Foreskin keratinocyte (primary cell): ENCODE measurements at places on chromosomes 4 and X.

- DNase-seq = no peak
These were observed 555.4 kb upstream of the PITX2 start for GRCh38 chr4:111178231-111178630.

GRCh38 chr4:155371432-155372043, 5.2 kb downstream of the MAP9 start:
- peak; percentile 18 for DNase-seq

- DNase-seq = no peak
These were observed 129.3 kb upstream of the SLIT2 start for GRCh38 chr4:20122198-20122988.

GRCh38 chr4:176077561-176077960, 11.9 kb downstream of the WDR17 start:
- peak; percentile 17 for DNase-seq

DNA sequence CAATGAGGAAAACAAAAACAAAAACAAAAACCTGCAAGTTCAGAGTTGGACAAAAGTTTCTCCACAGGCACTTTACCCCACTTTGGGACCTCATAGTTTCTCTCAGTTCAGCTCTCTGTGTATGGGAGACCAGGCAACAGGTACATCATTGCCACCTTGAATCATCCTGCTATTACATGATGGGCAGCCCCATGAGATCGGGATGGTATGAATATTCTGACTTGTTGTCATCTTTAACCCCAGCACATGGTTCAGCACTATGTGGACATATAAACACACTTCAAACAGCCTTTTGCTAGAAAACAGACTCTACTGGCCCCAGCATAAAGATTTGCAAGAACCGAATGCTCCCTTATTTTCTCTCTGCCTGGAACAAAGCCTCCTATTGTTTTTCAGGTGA, 176.9 kb upstream of the SCML1 start:
- no peak for DNase-seq

DNA sequence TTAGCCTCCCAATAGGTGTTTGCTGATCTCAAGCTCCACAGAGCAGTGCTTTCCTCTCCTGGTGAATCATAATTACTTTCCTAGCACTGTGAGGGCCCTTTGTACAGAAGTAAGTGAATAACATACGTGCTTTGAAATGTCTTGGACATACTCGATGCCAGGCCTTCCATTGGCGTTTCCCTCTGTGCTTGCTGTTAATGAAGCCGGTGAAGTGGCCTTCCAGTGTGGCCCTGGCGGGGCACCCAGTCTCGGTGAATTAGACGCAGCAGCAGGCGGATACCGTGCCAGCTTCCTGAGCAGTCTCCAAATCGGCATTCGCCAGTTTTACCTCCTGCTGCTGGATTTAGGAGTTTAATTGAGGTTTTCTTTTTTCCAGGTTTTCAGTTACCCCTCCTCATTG, 132.3 kb downstream of the HMX1 start:
- no peak for DNase-seq

GRCh38 chr4:1408418-1408817, 2.2 kb upstream of the NKX1-1 start:
- DNase-seq = no peak

DNA sequence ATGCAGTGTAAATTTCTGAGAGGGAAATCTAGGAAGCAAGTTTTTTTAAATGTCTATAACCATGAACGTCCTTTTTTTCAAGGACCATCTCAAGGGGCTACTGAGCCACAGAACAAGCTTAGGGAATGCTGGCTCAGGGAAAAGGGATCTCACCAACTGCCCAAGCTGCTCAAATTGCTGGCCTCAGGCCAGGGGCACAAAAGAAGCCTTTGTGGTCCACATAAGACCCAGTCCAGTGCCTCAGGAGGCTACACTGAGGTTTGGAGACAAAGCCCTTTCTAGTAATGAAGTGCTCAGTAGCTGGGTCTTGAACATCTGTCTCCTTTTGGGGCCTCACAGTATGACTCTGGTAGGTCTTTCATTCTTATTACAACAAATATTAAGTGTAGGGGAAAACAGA, 305.5 kb downstream of the RAB28 start:
- no peak for DNase-seq

DNA sequence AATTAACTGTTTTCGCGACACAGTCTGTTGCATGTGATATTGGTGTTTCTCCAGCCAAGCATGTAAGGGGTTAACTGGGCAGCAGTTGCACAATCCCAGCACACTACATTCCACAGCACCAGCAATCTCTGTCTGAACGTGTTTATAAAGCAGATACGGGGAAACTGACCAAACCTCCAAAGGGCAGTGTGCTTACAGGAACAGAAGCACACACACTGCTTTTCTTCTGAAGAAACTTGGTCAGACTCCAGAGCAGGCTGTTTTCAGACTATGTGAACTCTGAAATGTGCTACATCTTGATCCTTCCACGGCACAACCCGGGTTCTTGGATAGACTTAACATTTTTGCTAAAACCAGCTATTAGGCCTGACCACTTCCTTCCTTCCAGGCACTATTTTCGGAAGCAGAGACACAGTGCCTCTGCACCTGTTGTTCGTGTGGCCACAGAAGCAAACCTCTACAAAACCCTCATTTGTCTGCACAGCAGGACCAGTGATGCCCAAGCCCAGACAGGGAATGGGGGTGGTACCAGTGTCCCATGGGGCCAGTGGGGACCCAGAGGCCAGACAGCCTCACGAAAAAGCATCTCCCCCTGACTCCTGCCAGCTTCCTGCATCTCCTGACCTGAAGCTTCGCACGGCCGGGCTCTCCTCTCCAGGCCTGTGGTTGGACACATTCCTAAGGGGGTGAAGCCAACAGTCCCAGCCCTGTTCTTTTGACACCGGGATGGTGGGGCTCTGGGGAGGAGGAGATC, 90.1 kb downstream of the IRF2 start:
- DNase-seq = peak; percentile 73

DNA sequence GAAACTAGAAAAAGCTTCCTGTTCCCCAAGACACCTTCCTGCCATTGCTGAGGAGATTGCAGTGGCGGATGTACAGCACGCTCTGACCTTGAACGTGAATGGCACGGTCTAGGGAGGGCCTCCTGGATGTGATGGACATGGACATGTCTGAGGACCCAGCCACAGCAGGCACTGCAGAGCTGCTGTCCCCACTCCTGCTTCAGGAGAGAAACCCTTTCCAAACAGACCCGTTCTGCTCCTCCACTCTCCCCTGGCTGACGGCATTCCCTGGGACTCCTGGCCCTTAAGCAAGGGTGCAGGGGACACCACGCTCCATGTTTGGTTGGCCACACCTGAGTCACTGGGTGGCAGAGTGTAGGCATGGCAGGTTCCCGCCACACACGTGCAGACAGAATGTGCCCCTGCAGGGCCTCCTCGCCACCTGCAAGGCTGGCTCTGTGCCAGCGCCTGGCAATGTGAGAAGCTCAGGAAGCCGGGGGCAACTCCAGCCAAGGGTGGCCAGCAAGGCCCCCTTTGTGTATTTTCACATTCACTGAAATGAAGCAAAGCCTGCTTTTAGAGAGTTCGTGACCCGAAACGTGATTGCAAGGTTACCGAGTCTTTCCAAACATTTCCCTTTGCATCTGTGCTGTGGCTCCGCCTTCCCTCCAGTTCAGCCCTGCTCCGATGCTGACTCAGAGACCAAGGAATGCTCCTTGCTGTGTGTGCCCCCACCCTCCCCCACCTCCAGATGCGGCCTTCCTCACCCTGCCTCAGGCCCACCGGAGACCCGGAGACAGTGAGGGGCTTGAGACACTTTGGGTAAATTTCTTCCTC, 46.1 kb downstream of the HTRA3 start:
- DNase-seq = peak; percentile 81

DNA sequence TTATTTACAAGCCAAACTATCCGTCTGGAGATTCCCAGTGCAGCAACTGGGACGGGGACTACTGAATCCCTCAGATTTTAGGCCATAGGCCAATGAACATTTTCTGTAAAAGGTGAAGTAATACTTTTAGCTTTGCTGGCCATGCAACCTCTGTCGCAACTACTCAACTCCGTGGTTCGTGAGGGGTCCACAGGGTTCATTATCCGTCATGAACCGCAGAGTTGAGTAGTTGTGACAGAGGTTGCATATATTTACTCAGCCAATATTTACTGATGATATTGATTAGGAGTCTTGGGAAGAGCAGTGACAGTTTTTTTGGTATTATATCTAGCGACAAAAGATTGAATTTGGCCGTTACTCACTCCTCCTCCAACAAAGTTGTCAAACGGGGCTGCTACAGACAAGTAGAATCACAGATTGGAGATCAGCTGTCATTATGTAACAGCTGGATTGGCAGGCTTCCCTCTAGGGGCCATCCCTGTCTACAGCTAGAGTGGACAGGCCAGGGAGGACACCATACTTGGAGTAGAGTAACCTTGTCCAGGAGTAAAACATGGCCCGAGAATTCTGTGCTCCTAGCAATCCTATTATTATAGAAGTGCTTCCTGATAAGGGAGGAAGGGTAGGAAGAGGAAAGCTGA, 37.2 kb upstream of the CD38 start:
- DNase-seq = no peak

DNA sequence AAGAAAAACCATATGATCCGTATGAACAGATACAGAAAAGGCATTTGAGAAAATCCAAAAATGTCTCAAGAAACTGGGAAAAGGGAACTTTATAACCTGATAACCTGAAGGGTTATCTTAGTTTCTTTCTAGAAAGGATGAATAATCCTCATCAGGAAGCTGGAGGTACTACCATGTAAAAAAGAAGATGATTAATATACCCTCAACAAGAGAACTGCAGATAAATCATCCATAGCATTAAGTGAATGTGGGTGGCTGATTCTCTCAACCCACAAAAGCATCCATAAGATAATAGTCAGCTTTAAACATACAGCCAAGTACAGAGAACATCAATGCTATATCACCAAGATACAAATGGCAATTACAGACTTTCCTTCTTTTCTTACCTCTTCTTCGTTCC, 26.4 kb downstream of the ANAPC10 start:
- no peak for DNase-seq
